ENCODE measurements at places on chromosomes 2 and 18.

DNA sequence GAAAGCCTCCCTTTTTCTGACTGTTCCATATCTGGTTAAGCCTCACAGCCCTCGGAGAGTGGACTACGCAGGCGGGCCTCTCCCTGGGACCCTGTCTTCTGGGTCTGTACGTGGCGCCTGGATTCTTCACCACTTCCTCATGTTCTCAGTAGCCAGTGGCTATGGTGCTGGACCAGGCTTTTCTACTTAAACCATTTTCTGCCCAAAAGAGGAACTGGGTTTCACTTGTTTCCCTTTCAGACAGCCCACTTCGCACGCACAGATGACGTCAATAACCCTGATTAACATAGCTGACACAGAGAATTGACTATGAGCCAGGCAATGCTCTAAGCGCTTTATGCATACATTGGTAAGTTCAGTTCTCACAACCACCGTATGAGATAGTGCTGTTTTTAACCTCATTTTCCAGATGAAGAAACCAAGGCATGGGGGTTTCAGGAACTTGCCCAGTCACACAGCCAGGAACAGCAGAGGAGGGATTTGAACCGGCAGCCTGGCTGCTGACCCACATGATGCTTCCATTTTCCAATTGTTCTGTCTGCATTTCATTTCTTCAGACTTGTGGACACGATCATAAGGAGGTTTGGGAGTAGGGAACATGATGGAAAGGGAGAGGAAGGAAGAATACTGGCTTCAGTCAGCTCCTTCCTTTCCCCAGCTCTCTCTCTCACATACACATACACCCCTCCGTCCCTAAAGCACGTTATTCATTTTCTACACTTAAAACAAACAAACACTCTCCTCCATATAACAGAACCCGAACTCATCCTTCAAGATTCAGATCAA lies 41.7 kb downstream of the MYOM1 start:
- no peak for DNase-seq

DNA sequence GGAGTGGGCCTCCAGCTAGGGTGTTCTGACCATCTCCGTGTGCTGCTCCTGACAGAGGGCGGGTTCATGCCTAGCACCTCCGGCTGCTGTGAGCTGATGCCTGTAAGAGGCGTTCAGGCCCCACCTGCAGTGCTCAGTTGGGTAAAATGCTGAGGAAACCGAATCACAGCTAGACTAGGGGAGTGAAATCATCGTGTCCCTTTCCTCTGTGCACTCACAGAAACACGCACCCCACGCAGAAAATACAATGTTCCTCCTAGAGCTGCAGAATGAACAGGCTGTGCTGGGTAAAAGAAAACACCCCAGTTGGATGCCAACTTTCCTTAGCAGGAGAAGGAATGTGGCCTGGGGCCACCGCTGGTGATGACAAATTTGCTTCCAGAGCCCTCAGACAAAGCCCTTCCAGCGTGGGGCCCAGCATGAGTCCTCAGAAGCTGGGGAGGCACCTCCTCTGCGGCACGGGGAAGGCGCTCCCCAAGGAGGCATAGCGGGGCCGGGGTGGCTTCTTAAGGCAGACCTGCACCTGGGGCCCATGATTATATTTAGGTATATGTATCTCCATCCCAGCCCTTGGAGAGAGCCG lies 16.3 kb upstream of the ARHGEF4 start:
- DNase-seq: peak; percentile 90

DNA sequence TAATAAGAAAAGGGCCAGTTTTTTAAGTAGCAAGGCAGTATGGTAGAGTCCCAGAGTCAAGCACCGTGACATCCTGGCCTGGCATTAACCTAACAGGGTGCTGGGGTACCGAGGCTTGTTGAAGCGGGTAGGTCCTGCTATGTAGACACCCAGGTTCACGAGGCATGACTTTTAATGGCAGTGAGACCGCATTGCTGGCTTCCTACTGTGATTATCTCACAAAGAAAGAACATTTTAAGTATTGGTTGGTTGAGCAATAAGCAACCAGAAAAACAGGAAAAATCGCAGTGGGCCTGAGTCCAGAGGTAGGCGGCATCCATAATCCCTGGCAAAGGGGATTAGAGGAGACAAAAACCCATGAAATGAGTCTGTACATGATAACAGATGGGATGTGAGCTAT lies 927.9 kb upstream of the ACVR2A start:
- DNase-seq: no peak

DNA sequence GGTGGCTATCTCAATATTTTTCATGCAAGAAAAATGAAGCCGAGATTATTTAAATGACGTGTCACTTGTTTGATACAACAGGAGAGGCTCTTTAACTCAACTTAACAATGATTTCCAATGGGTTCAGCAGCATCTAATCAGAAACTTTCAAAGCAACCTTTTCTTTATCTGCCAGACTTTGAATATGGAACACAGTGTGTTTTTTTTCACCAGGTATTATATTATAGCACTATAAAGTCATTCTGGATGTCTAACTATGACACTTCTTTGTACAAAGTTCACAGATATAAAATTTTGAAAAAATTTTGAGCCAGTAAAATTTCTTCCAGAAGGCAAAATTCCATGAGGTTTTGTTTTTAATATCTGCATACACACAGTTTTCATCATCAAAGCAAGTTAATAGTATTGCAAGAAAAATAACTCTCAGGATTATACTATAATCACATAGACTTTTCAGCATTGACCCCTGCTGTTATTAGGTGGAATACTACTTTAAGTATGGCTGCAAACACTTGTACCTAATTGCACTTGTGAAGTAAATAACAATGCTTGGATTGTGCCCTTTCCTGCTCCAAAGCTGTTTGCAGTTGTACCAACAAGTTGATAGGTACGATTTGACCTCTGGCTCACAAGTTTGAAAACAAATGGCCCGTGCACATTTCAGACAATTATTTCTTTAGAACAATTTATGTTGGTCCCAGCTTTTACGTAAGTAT lies 44.0 kb upstream of the DSG1 start:
- no peak for DNase-seq

DNA sequence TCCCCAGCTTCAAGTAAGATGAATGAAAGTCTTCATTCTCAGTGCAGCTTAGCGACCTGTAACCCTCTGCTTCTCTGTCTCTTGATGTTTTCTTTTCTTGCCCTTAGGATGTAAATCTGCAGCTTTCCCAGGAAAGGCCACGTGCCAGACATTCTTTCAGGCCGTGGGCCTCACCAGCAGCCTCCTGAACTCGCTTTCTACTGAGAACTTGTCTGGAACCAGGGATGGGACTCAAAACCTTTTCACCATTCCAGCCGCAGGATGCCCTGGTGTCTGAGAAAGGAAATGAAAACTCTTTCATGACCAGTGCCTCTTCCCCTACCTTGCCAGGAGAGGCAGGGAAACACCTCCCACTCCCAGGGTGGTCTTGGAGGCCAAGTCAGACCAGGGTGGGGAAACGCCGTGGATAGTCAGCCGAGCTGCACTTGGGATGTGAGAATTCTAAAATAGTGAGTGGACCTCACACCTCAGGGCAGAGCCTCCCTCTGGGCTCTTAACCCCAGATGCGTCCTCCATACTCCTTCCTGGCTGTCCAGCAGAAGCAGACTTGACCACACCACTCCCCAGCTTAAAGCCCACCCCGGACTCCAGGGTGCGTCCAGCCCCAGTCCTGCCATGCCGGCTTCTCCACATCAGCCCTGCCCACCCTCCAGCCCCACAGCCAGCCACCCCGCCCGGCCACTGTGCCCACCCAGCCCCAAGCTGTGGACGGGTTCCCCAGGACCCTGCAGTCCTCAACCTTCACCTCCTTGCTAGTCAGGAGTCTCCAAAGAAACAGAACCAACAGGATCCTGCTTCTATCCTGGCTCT lies 115.5 kb downstream of the TWIST2 start:
- no peak for DNase-seq

GRCh38 chr2:6254441-6254840 lies 562.3 kb downstream of the SOX11 start:
- no peak for DNase-seq

- no peak for DNase-seq
These were observed 285.9 kb downstream of the MTX2 start for GRCh38 chr2:176555112-176555511.

DNA sequence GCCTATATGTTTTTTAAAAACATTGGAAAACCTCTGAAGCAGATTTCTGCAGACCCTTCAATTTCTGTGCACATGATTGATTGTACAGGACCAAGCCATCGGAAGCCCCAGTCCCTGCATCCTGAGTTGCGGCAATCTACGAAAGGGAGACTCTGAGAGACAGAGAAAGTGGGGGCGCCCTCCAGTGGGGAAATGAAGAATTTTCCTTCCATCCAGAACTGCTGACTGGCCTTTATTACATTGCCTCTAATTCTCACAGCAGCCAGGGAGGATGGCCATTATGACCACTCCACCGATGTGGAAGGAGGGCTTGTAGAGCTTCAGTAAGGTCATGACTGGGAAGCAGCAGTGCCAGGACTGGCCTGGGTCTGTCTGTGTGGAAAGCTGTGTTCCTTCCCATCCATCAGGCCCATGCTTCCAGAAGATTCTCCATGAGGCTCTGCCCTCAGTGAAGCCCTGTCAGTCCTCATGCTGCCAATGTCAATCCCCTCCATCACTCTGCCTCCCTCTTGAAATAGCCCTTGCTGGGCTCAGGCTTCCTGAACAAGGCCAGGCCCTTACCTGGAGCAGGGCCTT lies 20.0 kb upstream of the RESP18 start:
- DNase-seq: peak; percentile 32

DNA sequence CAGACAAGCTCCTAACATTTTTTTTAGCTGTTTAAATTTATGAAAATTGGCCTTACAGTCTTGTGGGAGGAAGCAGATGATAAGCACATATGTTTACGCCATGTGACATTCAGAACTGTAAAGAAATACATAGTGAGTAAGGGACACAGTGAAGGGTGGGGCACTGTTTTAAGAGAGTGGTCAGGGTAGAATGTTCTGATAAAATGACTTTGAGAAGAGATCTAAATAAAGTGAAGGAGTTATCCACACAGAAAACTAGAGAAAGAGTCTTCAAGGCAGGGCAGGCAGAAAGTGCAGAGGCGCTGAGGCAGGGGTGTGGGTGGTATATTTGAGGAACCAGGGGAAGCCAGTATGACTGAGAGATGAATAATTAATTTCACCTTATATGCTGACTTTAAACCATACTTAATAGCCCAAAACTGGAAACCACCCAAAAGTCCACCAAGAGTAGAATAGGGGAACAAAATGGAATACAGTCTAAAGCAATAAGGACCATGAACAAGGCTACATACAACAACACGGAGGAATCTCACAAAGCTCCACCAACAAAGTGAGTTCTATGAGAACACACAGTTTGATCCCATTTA lies 8.6 kb downstream of the MREG start:
- DNase-seq: no peak

DNA sequence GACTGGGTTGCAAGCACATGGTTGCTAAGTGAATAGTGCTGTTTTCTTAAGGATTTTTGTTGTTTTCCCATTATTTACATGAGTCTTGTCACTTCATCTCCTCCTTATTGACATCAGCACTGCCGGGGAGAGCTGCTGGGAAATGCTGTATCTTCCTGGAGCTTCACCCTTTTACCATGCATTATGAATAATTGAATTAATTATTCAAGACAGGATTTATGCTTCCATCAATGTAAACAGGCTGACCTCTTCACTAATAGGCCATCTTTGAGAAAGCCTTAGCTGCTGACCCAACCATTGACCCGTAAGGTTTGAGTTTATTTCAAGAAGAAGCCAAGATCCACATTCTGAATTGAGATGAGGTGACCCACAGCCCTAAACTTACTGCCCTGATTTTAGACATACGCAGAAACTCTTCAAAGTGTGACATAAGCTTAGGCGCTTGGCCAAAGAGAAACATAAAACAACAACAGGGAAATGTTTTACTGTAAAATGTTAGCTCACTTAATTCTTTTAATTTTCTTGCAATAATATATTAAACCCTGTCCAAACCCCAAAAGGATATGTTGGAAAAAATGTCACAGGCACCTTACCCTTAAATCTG lies 365.5 kb upstream of the SYT4 start:
- DNase-seq: no peak

- DNase-seq: no peak
These were observed 57.0 kb downstream of the CCDC150 start for GRCh38 chr2:196696423-196697079.

DNA sequence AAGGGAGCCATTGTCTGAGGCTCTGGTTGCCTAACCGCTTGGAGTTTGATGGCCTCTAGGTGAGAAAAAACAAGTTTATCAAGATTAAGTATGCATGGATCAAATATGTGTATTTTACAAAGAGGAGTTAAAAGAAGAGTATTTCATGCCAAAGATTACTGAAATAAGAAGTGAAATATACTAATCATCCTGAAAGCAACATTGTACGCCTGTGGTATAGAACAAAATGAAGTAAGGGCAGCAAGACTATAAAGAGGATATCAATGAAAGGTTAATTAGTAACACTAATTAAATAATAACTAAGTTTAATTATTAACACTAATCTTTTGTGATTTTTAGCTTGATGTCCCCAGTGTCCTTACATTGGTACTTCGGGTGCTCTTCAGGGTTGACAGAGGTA lies 276.7 kb downstream of the CALCRL start:
- no peak for DNase-seq

- peak; percentile 51 for DNase-seq
These were observed 3.0 kb downstream of the SH2D6 start for GRCh38 chr2:85421260-85422071.

GRCh38 chr2:134089454-134089853 lies 164.4 kb upstream of the MGAT5 start:
- no peak for DNase-seq

- no peak for DNase-seq
These were observed 470.0 kb upstream of the GCFC2 start for GRCh38 chr2:76180676-76181075.

DNA sequence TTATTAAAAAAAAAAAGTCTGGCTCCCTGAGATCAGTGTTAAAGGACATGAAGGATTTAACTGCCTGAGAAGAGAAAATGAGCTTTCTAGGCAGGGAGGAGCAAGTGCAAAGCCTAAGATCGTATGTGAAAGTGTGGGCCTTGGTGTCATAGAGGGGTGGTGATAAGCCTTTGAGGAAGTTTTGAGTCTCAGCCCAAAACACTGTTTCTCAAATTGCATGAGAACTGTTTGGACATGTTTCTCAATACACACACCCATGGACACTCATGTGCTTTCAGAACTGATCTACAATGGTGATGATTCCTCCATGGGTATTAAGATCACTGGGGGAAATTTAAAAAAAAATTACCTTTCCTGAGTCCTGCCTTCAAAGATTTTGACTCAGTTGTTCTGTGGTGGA lies 336.7 kb upstream of the RND3 start:
- DNase-seq: no peak

DNA sequence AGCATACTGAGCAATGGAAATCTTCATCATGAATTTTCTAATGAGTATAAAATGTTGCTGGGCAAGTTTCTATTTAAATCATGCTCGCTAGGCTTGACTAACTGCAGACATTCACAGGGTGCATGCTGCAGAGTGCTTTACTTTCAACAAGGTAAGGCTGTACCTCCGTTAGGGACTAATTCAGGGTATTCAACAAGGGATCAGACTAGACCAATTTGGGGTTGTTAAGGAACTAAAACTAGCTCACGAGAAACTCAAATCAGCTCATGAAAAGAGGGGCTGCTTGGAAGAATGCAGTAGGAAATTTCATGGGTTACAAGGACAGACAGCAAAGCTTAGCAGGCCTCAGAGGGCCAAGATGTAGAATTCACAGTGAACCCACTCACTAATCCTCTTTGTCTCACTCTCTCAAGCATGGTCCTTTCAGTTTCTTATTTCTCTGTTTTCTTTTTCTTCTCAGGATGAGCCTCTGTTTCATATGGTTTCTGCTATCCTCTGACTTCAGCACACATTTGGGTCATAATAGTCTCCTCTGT lies 2.2 kb downstream of the MYO3B start:
- DNase-seq: no peak

GRCh38 chr18:66601649-66602048 lies 2.2 kb downstream of the CDH19 start:
- no peak for DNase-seq
